ENCODE measurements at places on chromosomes 4 and X. TPM values are rescaled to one million over a fixed set of nuclear protein-coding genes. Genes with fewer than 3 reads are reported as not detected.
A peak's percentile ranks its signal among the peaks of the same experiment; 100 is the strongest.

- no peak for DNase-seq
Observed at GRCh38 chrX:48591255-48591791, 6.0 kb upstream of the WDR13 start.

GRCh38 chr4:83610729-83611128 lies 74.8 kb downstream of the GPAT3 start:
- DNase-seq, result no peak

NEUROG2 gene
- not detected for polyA plus RNA-seq

GRCh38 chr4:2256781-2257191 lies 5.1 kb downstream of the MXD4 start:
- DNase-seq, result peak; percentile 42

TDO2 gene
- 0.04 TPM for polyA plus RNA-seq

GRCh38 chrX:19683817-19684216 lies 168.5 kb upstream of the MAP3K15 start:
- no peak for DNase-seq

DNA sequence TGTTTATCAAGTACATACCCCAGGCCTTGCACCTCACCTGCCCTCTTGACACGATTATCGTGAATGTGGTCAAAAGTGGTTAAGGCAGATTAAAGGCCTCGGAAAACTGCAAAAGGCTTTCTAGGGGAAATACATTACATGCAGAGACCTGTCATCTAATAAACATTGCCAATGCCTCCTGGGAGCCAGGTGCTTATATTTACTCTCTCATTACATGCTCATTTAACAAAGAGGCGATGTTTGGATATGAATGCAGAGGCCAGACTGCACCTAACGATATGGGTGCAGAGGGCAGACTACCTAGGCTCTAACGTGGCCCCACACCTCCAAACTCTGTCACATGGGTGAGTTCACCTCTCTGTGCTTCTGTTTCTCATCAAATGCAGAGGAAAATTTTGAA lies 14.5 kb downstream of the CRMP1 start:
- no peak for DNase-seq

EFHC2 gene
- 0.08 TPM for polyA plus RNA-seq

GUCY1A1 gene
- polyA plus RNA-seq, result 1.5 TPM

- DNase-seq, result no peak
Observed at GRCh38 chr4:122583906-122584305, 37.0 kb downstream of the IL21 start.

DNA sequence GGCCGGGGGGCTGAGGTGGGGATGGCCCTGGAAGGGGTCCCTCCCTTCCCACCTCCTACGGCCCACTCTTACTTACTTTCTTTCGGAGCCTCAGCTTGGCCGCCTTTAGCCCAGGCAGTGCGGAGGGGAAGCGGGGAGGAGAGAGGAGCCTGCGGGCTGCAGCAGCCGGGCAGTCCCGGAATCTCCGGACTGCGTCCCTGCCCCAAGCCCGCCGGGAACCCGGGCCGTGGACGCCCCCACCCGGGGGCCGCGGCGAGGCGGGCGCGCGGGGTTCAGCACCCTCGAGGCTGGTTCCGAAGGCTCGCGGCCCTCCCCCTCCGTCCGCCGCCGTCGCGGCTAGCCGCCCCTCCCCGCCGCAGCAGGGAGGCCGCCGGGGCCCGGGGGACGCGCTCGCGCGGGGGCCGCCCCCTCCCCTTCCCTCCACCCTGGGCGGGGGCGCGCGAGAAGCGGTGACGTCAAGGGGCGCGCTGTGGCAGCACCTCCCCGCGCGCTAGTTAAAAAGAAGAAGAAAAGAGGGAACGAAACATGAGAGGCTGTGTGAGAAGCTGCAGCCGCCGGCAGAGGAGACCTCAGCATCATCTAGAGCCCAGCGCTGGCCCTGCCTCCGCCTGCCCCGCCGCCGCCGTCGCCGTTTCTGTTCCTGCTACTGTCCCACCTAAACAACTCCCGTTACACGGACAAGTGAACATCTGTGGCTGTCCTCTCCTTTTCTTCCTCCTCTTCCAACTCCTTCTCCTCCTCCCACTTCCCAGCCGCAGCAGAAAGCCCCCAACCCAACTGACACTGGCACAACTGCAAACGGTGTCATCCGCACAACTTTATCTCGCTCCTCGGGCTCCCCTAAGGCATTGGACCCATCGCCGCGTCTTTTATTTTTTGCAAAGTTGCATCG lies at the start of gene HHIP:
Gene HHIP, plus strand, starts transcription at position 526 of the 892 bp plus-strand sequence. CDS start 520 bp downstream, outside the sequence.
- DNase-seq, result peak; percentile 52

GRCh38 chr4:186297013-186297645 lies 31.1 kb downstream of the F11 start:
- DNase-seq, result no peak

GRCh38 chrX:39556056-39556455 lies 541.7 kb downstream of the BCOR start:
- DNase-seq, result no peak

YIPF6 gene
- polyA plus RNA-seq, result 27.2 TPM

- no peak for DNase-seq
Observed at GRCh38 chrX:13266641-13267345, 53.1 kb downstream of the ATXN3L start.

GRCh38 chr4:173535957-173536356 lies 5.9 kb upstream of the HAND2 start:
- no peak for DNase-seq

- peak; percentile 88 for DNase-seq
Observed at GRCh38 chr4:53507671-53508286, 83.5 kb downstream of the LNX1 start.

GRCh38 chrX:133090236-133090809 lies 6.6 kb downstream of the USP26 start:
- DNase-seq, result no peak

PIM2 gene
- 3.7 TPM for polyA plus RNA-seq

DNA sequence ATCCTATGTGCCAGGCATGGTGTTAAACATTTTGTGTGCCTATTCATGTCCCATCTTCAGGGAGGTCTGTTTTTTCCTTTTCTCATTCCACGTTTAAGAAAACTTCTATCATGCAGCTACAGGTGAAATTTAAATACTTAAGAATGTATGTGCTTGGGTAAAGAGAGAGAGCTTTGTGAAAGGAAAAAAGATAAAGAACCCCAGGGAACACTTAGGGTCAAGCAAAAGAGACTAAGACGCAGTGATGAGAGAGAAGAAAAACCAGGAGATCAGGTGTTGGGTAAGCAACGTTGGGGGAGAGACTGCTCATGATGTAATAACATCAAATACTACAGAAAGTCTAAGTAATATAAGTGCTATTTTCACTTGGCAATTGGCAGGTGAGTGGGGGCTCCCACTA lies 253.7 kb downstream of the GRXCR1 start:
- DNase-seq, result no peak

- no peak for DNase-seq
Observed at GRCh38 chr4:71595576-71596108, 188.2 kb downstream of the GC start.

RASSF6 gene
- polyA plus RNA-seq, result not detected

DNA sequence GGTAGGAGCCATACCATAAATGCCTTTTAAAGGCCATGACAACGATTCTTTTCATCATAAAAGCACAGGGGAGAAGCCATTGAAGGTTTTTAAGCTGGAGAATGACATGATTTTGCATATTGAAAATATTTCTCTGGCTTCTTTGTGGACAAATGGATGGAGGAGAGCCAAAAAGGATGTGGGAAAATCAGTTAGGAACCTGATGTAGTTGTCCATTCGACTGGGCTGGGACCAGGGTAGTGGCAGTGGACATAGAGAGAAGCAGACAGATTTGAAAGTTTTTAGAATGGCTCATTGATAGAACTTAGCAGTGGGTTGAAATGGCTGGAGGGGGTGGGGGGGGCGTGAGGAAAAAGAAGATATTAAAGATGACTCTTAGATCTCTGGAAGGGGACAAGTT lies 19.7 kb upstream of the MSN start:
- no peak for DNase-seq

DNA sequence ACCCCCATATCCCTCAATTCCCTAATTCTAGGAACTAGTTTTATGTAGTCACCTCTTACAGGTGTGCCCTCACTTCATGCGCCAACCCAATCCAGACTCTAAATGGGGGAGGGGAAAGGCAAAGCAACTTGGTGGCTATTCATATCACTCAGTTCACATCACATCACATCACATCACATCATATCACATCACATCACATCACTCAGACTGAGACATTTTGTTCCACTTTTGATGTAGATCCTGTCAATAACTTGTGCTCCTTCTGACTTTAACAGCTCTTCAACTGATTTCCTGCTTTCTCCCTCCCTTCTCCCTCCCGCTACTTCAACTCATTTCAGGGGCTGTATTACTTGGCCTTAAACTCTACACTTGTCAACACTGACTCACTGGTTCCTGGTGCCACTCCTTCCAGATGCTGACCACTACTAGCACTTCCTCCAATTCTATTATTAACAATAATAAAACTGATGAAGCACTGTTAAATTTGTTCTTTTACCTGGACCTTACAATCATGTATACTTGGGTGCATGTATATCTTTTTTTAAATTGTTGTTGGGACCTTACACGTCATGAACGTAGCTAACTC lies 29.1 kb upstream of the PLS3 start:
- no peak for DNase-seq

GRCh38 chr4:951186-951585 lies 18.9 kb downstream of the TMEM175 start:
- no peak for DNase-seq

- no peak for DNase-seq
Observed at GRCh38 chr4:120528428-120528827, 394.1 kb downstream of the PRDM5 start.

POF1B gene
- 0.04 TPM for polyA plus RNA-seq

SFRP2 gene
- polyA plus RNA-seq, result 2.9 TPM

PNPLA4 gene
- polyA plus RNA-seq, result 26.0 TPM

DNA sequence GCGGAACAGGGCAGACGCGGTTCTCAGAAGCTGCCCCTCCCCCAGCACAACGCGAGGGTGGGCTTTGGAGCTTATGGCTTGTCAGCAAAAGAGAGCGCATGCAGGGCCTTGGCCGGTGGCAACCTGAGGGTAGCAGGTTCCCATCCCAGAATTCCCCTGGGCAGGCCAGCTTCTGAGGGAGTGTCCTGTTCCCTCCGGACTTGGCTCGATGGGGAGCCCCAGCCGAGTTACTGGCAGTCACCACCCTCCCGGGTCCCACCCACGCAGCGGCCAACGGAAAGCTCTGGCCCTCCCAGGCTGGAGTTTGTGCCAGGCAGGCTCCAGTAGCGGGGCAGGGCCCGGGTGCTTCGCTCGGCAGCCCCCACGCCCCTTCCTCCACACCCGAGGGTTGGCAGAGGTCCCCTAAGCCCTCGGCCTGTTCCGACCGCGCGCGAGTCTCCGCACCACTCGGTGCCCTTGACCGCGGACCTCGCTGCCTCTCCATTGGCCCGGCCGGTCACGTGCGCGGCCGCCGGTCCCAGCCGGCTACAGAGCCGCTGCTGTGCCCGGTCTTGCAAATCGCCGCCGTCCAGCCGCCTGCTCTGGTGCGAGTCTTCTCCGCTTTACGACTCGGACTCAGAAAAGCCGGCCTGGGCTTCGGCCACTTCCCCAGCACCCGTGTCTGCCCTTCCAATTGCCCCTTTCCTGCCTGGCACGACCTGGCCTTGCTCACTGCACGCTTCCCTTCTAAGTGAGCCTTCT lies 20.9 kb upstream of the MTM1 start:
- peak; percentile 70 for DNase-seq

RNF128 gene
- 2.9 TPM for polyA plus RNA-seq

UGT2B15 gene
- not detected for polyA plus RNA-seq

DNA sequence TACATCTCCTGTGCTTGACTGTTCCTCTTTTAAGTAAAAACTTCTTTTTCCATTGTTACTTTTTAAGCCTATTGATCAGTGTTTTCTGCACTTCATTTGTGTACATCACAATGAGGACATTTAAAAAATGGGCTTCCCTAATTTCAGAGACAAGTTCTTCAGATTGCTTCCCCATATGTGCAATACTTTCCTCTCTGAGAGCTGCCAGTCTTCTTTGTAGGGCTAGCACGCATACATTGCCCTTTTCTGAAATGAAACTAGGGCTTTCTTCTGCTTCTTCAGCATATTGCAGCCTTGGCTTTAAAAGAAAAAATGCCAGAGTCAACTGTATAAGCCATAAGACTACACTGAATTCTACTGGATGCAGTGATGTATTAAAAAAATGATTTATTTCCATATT lies 37.8 kb downstream of the FAT4 start:
- DNase-seq, result no peak

- DNase-seq, result no peak
Observed at GRCh38 chrX:111168314-111168713, 72.3 kb downstream of the PAK3 start.

DNA sequence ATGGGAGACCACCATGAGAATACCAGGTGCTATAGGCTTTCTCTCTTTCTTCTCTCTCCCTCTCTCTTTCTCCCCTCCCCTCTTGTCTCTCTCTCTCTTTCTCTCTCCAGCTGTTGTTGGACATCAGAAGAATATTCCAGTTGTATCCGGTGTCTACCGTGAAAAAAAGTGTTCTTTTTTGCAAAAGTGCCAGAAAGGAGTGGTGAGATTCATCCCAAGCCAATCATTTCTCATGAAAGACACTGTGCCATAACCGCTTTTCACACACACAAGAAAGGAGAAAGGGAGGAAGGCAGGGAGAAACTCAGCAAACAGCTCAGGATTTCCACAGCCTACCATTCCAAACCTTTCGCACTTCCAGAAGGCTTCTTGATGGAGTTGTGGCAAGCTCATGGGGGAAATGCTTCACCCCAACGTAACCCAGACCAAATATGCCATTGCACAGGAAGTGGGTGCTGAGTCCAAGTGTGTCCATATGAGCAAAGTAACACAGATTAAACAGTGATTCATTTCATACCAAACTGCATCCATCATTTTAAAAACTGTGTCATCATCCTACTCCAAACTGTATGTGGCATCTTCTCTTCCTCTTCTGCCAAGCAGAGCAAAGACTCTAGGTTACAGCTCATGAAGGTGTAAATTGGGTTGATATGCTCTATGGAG lies 224.0 kb downstream of the APBB2 start:
- DNase-seq, result no peak

DNA sequence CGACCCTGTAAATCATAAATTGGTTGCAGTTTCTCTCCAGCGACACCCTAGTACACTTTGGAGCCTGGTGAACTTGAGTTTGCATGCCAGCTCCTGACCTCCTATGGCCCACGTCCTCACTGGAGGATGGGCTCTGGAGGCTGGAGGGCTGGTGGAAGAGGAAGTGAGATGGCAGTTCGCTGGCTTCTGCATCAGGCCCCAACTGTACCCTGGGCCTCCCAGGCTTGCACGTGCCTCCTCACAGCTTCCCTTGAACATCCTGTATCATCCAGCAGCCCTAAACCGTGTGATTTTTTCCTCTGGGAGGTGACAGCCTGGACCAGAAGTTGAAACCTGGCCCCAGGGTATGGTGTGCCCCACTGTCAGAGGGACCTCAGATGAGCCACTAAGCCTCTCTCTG lies 78.5 kb downstream of the HTRA3 start:
- no peak for DNase-seq

- peak; percentile 54 for DNase-seq
Observed at GRCh38 chr4:81030061-81030980, at the start of gene BMP3. Gene BMP3 (plus strand): TSS chr4:81030708. CDS start chr4:81031285, 577 bp downstream.

DNA sequence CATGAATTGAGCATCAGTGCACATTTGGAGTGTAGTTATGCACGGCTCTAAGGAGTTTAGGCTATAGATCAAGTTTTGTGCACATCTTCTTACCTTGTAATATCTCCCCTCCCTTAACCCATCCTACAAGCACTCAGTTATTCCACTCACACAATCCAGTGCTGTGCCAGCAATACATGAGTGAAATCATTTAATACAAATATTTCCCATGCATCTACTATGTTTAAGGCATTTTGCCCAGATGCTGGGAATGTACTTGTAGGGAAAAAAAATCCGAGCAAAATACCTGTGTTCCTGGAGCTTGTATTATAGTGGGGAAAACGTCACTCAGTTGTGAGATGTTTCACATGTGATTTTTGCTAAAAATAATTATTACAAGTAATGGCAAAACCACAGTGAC lies 191.6 kb upstream of the LDB2 start:
- DNase-seq, result no peak
